ENCODE measurements at places on chromosomes 2 and 18.
A peak's percentile ranks its signal among the peaks of the same experiment; 100 is the strongest.

- peak; percentile 53 for DNase-seq
Measured at GRCh38 chr2:238173692-238174091, 14.9 kb downstream of the ERFE start.

DNA sequence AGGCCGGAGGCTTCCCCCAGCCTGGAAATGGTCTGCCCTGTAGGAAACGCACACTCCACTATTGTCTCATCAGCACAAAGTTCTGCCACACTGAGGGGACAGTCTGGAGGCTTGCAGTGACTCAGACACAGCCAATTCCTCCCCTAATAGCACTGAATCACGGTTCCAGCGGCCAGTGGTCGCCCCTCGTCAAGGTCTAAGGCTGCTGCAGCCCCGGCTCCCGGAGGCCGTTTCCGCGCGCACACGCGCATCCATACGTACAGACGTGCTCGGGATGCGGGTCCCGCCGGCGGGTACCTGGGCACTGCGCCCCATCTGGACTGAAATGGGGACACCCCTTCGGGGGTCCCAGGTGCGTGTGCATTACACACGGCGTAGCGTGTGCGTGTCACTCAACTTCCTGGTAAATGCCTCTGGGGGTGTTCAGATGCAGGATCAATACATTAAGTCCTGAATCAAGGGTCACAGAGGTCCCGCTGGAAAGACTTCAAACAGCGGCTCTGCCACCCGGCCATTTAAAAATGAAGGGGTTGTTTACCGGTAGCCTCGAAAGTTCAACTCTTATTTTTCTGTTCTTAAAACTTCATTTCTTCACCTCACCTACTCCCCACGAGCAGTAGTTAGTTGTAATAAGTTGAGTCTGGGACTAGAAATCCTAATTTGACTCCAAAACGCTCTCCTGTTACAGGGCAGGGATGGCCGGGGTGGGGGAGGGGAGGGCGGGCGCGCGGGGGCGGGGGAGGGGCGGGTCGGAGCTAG lies 572 bp upstream of the ZNF516 start:
- peak; percentile 65 for DNase-seq

- DNase-seq = no peak
Measured at GRCh38 chr2:3422161-3422779, 42.8 kb downstream of the TRAPPC12 start.

DNA sequence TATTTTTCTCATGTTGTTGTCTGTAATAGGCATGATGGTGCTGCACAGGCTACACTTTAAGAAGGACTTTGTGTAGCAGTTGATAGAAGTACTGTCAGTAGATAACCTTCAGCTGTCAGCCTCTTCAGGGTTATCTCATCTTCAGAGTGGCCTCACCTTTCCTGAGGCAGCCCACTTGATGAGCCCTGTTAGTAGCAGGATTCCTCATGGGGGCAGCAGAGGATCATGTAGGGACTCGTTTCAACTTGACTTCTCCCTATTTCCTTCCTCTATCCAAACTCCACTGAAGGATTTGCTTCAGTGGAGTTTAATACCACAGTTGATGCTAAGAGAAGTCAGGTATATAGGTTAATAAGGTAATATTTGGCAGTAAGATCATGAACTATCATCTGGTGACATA lies 530.3 kb upstream of the FSIP2 start:
- DNase-seq = peak; percentile 11

GRCh38 chr2:211216221-211216620 lies 659.8 kb downstream of the CPS1 start:
- DNase-seq = no peak

DNA sequence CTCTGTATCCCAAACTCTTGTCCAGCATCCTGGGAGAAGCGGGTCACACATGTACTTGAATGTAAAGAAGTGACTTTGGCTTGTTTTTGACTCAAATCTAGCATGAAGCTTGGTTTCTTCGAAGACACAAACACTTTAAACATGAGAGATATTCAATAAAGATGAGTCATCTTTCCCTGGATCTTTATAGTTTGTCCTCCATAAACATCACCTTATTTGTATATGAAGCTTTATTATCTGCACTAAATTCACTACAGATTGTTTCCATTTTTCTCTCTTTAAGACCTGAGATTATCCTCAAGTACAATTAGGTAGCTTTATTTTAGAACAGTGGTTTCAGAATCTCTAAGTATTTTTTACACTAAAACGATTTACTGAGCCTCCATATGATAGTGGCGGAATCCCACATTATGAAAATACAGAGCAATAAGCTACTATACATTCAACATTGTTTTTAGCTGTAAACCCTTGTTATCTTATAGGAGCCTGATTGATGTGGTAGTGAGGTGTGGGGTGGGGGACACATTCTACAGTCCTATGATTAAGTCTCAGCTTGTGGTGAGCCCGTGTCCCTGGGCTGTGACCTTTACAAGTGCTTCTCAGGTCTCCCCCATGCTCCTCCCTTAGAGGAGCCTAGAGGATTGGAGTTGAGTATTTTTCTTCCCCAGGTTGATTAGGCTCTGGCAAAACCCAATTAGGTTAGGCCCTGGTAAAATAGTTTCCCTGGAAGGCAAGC lies 79.6 kb upstream of the RAPGEF4 start:
- DNase-seq = no peak

DNA sequence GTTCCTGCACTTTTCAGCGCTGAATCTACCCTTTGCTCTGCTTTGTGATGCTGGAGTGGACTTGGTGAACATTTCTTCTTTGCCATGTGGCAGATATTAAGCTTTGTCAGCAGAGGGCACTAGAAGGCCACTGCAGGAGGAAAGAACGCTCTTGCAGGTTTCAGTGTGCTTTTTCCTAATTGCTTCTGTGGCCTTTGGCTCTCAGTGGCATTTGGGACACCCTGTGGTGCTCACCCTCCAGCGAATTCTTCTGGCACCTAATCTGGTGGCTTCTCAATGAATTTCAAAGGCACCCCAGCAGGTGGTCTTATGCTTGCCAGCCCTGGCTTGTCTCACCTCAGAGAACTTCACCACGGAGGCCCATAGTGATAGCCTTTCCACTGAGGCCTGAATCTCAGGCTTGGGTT lies 146.7 kb downstream of the MYO3B start:
- DNase-seq = peak; percentile 60

DNA sequence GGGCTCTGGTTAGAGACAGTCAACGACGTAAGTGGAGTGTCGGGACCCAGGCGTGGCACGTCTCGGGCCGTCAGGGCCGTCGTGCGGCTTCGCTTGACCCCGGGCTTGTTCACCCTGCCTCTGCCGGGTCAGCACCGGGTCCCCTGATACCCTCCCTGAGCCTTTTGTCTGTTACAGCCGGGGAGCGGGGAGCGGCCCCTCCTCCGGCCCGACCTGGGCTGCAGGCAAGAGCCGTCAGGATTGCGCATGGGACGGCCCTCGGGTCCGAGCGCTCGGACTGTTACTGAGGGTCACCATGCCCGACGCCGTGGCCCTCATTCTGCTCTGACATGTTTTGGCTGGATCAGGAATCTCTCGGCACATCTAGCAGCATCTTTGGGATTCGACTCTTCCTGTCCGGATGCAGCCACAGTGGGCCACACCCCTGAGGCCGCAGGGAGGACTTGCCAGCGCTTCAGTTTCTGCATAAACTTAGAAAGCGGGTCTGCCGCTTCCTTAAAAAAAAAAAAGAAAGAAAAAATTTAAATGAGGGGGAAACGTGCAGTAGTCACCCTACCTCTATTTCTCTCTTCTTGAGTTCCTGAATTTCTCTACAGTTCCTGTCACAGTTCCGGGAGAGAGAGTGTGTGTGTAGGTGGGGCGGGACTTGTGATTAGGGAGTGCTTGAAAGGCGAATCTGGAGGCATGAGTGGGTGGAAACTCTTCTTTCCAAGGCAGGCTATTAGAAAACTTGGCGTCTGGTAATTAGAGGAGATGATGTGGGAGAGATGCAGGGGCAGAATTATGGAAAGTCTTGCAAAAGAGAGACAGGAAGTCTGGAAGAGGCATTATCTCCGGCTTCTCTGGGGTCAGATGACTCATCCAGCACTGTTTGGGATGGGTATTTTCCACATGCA lies 909 bp downstream of the TMEM87B start:
- DNase-seq = peak; percentile 61

DNA sequence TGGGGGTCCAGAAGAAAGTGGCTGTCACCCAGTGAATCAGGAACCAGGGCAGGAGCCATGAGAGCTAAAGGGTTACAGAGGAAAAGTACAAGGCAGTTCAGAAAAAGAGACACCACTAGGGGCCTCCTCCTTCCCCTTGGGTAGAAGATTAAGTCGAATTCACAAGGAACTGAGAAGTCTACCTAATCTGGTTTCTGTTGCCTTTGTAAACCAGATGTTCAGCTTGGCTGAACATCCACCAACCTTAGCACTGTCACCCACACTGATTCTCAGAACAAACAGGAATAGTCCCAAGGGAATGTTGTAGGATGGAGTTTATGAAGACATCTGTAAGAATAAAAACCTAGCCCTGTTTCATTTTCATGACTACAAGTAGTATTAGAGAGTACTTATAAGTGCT lies 90.4 kb upstream of the NOSTRIN start:
- DNase-seq = peak; percentile 14

GRCh38 chr2:25078170-25079049 lies 36.5 kb downstream of the EFR3B start:
- no peak for DNase-seq

DNA sequence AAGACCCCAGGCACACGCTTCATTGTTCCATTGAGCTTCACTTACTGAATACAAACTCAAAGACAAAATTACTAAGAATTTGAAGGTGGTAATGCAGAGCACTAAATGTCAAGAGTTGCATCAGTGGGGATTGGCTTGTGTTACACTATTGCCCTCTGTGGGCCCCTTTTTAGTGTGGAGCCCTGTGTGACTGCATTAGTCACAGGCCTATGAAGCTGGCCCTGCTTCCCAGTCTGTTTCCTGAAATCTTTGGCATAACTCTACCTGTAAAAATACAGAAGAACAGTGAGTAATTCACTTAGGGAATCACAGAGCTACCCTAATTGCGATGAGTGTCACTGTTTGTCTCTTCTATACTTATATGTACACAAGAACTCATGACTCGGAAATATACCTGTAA lies 40.0 kb upstream of the STPG4 start:
- peak; percentile 12 for DNase-seq

GRCh38 chr18:28208712-28209265 lies 31.9 kb upstream of the CDH2 start:
- no peak for DNase-seq

- no peak for DNase-seq
Measured at GRCh38 chr18:24632158-24632988, 171.9 kb downstream of the HRH4 start.

DNA sequence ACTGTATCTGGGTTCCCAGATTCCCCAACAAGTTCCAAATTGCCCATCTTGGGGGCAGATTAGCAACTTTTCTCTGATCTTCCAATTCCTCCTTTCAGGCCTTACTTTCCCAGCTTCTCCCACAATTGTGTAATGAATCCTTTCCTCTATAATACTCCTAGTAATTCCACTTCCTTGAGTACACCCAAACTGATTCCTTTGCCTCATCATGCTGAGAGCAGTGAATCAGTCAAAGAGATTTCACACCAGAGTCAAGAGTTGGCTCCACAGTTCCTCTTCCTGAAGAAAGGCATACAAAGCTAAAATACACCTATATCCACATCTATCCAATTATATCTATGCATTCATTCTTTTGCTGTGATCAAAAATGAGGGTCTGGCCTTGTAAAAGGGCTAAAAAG lies 28.6 kb upstream of the DAPL1 start:
- DNase-seq = no peak

DNA sequence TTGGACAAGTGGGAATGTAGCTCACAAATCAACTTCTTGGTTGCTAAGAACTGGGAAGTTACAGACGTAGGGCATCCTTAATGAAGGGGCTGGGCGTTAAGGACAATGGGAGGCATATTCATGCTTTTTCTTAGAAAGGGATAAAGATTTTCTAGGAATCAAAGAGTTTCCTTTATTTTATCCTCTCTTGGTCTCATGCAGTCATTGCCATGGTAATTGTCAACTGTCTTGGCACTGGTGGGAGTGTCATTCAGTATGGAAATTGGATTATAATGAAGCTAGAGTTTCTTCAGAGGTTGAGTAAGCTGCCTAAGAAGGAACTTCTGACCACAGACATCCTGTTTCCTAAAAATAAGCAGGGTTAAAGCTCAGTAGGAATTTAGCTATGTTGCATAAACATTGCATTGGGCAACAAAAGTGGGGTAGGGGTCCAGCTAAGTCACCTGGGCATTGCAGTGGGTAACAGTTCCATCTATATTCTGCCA lies 114.0 kb downstream of the LYPD6B start:
- DNase-seq = no peak

- no peak for DNase-seq
Measured at GRCh38 chr2:44692821-44693220, 248.7 kb upstream of the SIX3 start.

DNA sequence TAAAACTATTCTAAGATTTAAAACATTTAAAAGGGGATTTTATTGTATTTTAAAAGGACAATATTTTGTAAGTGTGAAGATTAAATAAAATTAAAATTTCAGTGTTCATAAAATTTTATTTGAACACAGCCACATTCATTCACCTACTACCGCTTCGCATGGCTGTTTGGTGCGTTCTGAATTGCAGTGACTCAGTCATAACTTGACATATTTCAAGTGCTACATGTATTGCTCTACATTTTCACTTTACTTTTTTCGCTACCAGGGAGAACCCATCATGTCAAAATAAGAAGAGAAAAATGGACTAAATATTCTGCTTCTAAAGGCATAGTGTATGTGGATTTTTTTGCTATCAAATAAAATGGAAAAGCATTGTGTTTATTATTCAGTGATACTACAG lies 8.7 kb downstream of the PTH2R start:
- DNase-seq = no peak

GRCh38 chr2:23694058-23695045 lies 232.6 kb downstream of the ATAD2B start:
- no peak for DNase-seq

GRCh38 chr18:42029092-42029491 lies 74.1 kb downstream of the PIK3C3 start:
- no peak for DNase-seq

DNA sequence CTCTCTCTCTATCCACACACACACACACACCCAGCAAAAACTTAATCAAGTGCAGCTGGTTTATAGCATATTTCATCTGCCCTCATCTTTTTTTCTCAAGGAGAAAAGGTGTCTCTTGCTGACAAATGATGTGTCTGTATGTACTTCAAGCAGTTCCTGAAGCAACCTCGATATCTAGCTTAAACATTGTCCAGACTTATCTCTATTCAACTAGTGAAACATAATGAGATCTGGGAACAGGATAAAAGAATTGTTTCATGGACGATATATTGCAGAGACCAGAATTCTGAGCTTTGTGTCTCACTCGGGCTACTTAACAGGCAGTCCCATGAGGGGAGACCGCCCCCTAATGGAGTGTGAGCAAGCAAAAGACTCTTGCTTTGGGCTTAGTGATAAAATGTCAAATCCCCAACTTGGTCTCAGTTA lies 929.2 kb upstream of the SOX11 start:
- no peak for DNase-seq

- DNase-seq = peak; percentile 88
Measured at GRCh38 chr2:201070948-201071478, 458 bp downstream of the HYCC2 start.

Measured in erythroblast (primary cell).